GM12892 (cell line): ENCODE measurements at places on chromosomes 2 and 18.

DNA sequence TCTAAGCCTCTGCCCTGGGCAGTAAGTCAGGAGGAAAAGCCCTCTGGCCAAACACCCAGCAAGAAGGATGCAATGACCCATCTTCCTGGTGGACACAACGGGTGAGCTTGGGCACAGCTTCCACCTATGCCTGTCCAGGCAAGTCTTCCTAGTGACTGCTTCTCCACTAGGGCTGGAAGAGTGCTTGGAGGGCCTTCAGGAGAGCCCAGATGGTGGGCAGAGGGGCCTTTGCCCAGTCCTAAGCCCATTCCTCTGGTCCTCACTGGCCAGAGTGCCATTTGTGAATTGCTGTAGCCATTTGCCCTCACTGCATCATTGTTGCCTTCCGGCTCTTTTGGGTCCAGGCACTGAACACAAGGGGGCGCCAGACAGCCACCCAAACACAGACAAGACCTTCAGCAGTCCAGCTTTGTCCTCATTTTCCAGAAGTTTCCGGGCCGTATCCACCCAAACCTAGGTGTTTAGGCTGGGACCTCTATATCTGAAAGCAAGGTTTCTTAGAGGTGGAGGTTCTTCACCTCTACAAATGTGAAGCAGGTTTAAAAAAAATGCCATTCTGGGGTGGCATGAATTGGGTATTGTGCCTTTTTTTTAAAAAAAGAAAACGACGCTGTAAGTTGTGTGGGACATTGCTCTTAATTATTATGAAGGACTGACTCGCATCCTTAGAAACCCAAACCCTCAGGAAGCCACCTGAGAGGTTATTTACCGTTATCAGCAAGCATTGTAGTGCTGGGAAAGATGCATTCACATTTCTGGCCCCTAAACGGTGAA is 29.5 kb downstream of the PAX8 start:
- DNase-seq, result peak; percentile 60

- DNase-seq, result no peak
These were observed 11.0 kb downstream of the IL18R1 start for GRCh38 chr2:102366406-102367112.

GRCh38 chr2:144405982-144406788 is 113.7 kb downstream of the ZEB2 start:
- no peak for DNase-seq

DNA sequence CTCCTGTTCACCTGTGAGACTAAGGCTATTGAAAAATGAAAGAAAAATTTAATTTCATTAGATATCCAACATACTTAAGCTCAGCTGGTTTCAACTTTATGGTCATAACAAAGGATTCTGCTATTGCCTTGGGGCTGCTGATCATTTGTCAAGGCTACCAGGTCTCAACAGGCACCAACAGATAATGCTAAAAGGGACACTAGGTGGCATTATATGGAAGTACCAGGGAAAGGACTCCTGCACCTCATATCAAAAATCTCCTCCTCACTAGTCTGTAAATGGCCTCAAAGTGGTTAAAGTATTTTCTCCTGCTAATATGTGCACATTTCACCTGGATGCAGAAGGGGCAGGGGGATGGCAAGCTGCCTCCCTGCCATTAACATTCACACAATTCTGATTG is 167.9 kb upstream of the REG3A start:
- no peak for DNase-seq

- DNase-seq, result no peak
These were observed 225.7 kb downstream of the MTX2 start for GRCh38 chr2:176494949-176495353.

- no peak for DNase-seq
These were observed 490.0 kb downstream of the TXNL1 start for GRCh38 chr18:56148373-56148772.

DNA sequence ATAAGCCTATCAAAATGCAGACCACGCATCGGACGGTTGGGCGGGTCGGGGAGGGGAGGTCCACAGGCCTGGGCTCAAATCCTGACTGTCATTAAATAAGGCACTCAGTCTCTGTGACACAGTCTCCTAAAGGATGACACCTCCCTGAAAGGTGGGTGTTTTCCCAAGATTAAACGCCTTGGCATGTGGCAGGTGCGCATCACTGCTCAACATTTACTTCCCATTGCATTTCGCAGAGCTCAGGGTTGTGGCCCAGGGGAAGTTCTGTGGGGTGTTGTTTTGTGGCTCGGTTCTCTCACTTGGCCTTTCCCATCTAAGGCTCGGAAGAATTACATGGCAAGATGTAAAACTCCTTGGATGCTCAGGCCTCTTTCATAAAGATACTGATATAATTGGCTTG is 107.4 kb downstream of the NCK2 start:
- no peak for DNase-seq

GRCh38 chr2:236861944-236862343 is 223.7 kb upstream of the COPS8 start:
- DNase-seq, result no peak

DNA sequence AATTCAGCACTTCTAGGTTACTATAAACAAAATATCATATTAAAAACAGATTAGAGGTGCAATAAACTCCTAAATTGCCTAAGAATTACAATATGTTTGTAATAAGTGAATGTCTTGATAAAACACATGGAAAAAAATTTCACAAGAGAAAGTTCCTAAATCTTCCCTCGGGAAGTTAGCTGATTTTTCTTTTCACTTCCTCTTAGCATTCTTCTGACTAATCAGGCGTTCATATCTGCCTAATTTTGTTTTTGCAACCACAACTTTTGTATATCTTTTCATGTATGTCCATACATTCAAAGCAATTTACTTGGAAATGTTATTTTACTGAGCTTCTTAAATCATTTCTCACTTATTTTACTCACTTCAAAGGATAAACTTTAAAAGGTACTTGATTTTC is 88.5 kb downstream of the RTTN start:
- DNase-seq, result no peak

GRCh38 chr18:8217051-8217564 is 392.1 kb upstream of the RAB12 start:
- DNase-seq, result no peak

DNA sequence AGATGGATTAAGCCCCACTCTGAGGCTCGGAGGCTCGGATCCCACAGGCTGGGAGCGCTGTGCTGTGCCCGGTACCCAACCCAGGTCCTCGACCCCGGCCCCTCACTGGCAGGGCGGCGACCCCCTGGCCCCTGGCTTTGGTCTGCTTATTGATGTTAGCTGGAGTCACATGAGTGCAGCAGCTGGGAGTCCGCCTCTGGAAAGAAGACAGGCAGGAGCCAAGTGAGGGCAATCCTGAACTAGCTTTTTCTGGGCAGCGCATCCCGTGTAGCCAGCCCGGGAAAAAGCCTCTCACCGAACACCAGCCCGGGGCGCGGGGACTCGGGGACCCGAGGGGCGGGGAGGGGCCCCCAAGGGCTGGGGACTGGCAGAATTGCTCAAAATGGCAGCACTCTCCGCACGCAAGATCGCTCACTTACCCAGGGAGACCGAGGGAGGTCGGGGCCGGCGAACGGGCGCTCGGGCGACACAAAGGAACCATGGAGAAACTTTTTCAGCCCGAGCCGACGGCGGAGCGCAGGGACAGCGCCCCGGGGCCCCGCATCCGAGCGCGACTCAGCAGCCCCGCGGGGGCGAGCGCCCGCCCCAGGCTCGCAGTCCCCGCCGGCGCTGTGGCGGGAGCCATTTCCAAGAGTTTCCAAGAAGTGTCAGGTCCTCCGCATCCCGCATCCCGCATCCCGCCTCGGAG is 567 bp downstream of the TMEM200C start:
- DNase-seq, result peak; percentile 29

- DNase-seq, result no peak
These were observed 170.4 kb downstream of the NCK2 start for GRCh38 chr2:105915005-105915558.

GRCh38 chr2:88144914-88145497 is 17.1 kb upstream of the FABP1 start:
- no peak for DNase-seq

GRCh38 chr2:211800001-211800400 is 738.6 kb downstream of the ERBB4 start:
- DNase-seq, result no peak

DNA sequence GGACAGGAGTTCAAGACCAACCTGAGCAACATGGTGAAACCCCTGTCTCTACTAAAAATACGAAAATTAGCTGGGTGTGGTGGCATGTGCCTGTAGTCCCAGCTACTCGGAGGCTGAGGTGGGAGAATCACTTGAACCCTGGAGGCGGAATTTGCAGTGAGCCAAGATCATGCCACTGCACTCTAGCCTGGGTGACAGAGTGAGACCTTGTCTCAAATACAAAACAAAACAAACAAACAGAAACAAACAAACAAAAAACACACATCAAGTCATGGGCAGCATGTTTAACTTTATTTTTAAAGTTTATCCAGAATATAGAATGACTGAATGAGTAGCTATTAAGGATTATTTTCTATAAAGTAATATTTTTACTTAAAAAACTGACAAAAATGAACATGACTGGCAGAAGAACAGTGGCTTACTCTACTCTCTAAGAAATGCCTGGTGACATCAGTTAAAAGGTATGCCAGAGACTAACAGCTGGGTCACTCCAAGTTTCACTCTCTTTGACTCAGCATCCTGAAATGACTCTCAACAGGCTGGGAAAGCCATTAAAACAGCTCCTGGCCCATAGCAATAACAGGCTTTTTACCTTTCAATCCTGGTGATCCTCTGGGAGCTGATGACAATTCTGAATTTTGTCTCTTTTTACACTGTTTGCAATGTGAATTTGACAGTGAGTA is 281.6 kb upstream of the STON1 start:
- no peak for DNase-seq

- no peak for DNase-seq
These were observed 893.5 kb upstream of the KLHL29 start for GRCh38 chr2:22491442-22491841.

GRCh38 chr2:5359397-5359796 is 332.8 kb upstream of the SOX11 start:
- no peak for DNase-seq

DNA sequence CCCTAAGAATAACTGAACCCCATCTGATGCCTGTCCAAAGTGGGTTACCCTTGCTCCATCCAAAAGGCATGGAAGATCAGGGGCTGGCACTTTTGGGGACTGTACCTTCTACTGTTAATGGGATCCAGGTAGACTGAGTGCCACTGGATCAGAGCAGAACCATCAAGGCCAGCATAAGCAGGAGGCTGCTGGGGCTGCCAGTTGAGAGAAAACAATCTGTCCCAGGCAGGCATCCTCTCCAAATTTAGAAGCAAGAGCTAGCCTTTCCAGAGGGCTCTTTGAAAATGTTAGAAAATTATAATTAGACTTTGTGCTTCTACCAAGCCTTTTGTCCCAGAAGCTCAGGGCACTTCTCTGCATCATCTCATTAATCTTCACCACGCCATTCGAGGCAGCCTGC is 245.6 kb downstream of the CDH20 start:
- DNase-seq, result no peak

GRCh38 chr18:47264308-47264700 is 12.8 kb upstream of the SKOR2 start:
- DNase-seq, result no peak

- no peak for DNase-seq
These were observed 127.6 kb downstream of the PLEKHM3 start for GRCh38 chr2:207897541-207898353.

DNA sequence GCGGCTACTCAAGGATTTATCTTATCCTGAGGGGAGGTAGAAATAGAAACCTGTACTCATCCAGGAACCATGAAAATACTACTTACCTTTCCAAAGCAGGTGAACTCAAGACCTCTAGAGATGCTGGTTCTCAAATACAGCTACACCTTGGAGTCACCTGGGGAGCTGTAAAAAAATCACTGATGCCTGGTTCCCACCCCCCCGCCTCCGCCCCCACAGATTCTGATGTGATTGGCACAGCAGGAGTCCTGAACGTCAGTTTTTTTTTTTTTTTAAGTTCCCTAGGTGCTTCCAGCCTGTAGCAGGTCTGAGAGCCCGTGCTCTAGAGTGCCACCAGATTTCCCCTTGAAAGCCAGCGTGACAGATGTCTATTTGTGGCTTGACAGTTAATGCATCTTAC is 113.6 kb downstream of the MRO start:
- no peak for DNase-seq

GRCh38 chr2:201597397-201597796 is 45.9 kb downstream of the TMEM237 start:
- no peak for DNase-seq

DNA sequence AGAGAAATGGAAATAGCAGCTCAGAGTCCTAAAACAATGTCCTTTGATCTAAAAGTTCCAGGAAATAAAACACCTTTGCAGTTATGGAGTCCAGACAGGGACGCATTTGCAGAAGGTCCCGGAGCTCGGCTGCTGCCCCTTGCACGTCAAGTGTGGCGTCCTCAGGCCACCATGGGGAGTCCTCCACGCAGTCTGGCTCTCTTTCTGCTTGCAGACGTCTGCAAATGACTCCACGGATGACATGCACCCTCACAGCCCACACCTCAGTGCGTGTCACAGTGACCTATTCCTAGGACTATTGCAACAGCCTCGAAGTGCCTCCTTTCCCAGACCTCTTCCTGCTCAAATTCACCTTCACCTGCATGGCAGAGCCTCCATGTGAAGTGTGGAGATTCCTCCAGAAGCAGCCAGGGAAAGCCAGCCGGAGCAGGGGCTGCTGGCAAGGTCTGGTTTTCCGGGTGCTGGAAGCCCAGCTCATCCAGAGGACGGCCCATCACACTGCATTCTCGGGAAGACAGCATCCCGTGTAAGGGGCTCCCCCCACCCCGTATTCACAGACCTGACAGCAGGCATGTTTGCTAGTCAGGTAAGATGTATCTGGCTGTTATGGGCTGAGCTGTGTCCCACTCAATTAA is 137.7 kb downstream of the ASB1 start:
- DNase-seq, result no peak

GRCh38 chr2:188956961-188957360 is 17.2 kb upstream of the COL3A1 start:
- DNase-seq, result no peak

GRCh38 chr18:24108641-24109040 is 30.2 kb upstream of the CABYR start:
- DNase-seq, result no peak

GRCh38 chr18:24209558-24209957 is 70.7 kb downstream of the CABYR start:
- no peak for DNase-seq

GRCh38 chr2:17634997-17635396 is 94.5 kb downstream of the VSNL1 start:
- no peak for DNase-seq

DNA sequence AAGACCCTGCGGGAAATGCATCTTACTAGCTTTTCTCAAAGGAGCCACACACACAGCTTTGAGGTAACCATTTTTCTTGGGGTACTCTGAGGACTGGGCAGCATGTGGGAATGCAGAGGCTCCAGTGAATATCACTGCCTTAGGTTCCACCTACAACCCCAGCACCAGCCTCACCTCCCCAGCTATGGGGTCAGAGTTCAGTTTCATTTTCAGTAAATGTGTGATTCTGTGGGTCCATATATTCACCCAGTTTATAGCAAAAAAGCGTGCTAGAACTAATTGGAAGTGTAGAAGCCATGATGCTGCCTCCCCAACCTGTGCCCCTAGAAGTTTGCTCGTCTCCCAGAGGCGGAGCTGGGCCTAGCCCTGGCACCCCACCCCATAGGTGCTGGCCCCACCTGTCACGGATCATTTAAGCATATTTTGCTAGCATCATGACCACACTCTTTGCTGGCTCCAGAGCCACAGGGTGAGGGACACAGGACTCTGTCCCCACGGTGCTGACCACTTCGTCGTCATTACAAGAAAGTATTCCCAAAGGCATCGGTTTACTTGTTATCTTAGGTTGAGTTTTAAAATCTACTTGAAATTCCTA is 57.7 kb downstream of the SH3RF3 start:
- DNase-seq, result no peak

- DNase-seq, result no peak
These were observed 68.8 kb downstream of the PTPRM start for GRCh38 chr18:7635948-7636347.

GRCh38 chr18:34977838-34978532 is 63.2 kb upstream of the MAPRE2 start:
- peak; percentile 5 for DNase-seq
